Type B pancreatic cell (in vitro differentiated cells): ENCODE measurements at places on chromosomes 7 and 10. TPM values are rescaled to one million over a fixed set of nuclear protein-coding genes. Genes with fewer than 3 reads are reported as not detected.

- H3K27ac ChIP-seq: no peak overlapping the region
- no peaks in the 10 kb centered on the region for H3K36me3 ChIP-seq
- H3K27me3 ChIP-seq: no peaks in the 10 kb centered on the region
- no peak overlapping the region for H3K4me3 ChIP-seq
- no peak for DNase-seq
Observed at GRCh38 chr10:52100011-52100547, 214.0 kb upstream of the DKK1 start.

DNA sequence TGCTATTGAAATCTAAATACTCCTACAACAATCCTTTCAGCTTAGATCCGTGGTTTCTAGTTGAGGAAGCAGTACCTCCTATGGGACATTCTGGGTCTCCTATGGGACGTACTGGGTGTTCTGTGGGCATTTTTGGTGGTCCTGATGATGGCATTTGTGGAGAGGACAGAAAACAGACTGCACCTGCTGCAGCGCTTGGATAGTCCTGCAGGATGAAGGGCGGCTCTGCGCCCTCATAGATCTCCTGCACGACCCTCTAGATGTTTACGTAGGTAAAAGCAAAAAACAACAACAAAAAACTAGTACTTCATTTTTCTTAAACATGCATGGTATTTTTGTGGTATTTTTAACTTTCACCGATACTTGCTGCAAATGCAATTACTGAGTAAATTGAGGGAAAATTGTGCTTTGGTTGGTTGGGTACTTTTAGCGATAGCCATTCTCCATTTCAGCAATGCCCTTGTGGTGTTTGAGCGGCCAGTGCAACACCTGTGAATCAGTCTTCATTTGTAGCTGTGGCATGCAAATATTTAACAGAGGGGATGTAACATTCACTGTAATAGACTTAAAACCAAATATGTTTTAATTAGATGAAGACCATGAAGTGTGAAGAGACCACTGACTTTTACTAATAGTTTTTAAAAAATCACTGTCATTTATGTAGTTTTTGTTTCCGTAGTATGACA lies 461.2 kb downstream of the SDK1 start:
- no peak for DNase-seq
- peaks cover 18% of the 10 kb centered on the region for H3K4me1 ChIP-seq

DNA sequence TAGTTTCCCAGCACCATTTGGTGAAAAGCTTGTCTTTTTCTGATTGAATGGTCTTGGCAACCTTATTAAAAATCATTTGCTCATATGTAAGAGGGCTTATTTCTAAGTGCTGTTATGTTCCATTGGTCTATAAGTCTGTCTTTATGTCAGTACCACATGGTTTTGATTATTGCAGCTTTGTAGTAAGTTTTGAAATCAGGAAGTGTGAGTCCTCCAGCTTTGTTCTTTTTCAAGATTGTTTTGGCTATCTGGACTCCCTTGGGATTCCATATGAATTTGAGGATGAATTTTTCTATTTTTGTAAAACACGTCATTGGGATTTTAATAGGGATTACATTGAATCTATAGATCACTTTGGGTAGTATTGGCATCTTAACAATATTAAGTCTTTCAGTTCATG lies 5.4 kb downstream of the KIF11 start:
- H3K27ac ChIP-seq: no peak overlapping the region
- H3K4me3 ChIP-seq: no peak overlapping the region
- H3K27me3 ChIP-seq: no peaks in the 10 kb centered on the region

GRCh38 chr10:27743012-27743876 lies 2.4 kb downstream of the MKX start:
- H3K27ac ChIP-seq: no peak overlapping the region
- peaks cover 4% of the 10 kb centered on the region for H3K36me3 ChIP-seq
- H3K27me3 ChIP-seq: peaks cover 90% of the 10 kb centered on the region
- DNase-seq: peak; percentile 69
- H3K4me1 ChIP-seq: peaks cover 13% of the 10 kb centered on the region

DNA sequence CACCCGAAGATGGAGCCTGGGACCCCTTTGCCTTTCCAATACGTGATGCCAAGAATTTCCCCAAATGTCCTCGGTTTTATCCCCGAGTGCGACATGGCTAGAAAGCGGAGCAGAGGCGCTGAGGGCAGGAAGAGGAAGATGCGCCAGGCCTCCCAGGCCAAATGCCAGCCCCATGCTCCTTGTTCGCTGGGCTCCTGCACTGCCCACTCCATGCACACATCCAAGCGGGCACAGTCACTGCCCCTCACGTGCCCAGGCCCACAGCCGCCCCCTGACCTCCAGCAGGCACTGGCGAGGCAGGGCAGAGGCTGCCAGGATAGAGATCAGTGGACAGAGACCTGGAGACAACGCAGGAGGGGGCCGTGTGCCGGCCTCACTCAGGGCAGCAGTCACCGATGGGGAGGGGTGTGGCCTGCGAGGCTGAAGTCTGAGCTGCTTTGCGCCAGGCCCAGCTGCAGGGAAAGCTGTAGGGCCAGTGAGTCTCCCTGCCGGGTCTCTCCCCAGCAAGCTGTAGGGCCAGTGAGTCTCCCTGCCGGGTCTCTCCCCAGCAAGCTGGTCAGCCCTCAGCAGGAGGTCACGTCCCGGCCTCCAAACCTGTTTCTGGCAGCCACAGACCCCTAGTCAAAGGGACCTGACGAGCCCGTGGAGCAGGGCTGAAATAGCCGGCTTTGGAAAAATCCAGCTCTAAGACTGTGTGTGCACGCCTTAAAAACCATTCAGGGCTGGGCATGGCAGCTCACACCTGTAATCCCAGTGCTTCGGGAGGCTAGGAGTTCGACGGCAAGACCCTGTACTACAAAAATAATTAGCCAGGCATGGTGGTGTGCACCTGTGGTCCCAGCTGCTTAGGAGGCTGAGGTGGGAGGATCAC lies 100.6 kb upstream of the DIP2C start:
- DNase-seq: peak; percentile 65
- peaks cover 3% of the 10 kb centered on the region for H3K27me3 ChIP-seq
- no peak overlapping the region for H3K4me3 ChIP-seq
- H3K36me3 ChIP-seq: no peaks in the 10 kb centered on the region
- peak overlapping the region; percentile 63 for H3K27ac ChIP-seq
- no peaks in the 10 kb centered on the region for H3K4me1 ChIP-seq

DNA sequence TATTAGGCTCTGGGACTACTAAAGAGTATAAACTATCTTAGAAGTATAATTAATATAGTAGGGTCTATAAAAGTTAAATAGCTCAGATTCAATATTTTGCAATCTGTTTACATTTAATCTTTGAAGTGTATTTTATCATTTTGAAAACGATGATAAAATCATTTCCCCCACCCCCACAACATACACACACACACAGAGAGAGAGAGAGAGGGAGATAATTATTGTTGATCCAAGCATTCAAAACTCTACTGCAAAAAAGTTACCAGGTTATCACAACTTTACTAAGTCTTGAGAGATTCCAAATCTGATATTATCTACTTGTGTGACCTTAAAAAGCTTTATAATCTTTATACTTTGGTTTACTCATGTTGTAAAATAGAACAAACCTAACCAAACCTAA lies 14.0 kb downstream of the ZNF800 start:
- peaks cover 27% of the 10 kb centered on the region for H3K36me3 ChIP-seq
- H3K4me3 ChIP-seq: no peak overlapping the region
- no peak overlapping the region for H3K27ac ChIP-seq
- H3K4me1 ChIP-seq: no peaks in the 10 kb centered on the region
- no peaks in the 10 kb centered on the region for H3K27me3 ChIP-seq
- DNase-seq: no peak

DNA sequence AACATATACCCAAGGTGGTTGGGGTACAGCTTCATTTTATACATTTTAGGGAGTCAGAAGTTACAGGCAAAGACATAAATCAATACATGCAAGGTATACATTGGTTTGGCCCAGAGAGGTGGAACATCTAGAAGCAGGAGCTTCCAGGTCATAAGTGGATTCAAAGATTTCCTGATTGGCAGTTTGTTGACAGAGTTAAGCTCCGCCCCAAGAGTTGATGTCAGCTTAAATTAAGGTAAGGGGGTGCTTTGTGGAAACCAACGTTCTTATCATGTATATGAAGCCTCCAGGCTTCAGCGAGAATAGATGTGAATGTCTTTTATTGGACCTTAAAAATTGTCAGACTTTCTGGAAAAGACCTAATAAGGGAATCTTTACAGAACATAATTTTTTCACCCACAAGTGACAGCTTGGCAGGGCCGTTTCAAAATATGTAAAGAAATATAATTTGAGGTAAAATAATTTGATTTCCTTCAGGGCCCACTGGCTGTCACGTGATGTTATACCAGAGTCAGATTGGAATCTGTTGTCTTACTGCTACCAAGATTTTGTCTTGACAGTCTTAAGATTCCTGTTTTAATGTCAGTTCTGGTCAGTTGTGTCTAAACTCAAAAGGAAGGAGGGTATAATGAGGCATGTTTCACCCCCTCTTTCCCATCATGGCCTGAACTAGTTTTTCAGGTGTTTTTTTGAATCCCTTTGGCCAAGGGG lies 6.3 kb upstream of the PANK1 start:
- H3K27me3 ChIP-seq: no peaks in the 10 kb centered on the region
- no peak for DNase-seq
- H3K36me3 ChIP-seq: no peaks in the 10 kb centered on the region

GRCh38 chr7:44306606-44307005 lies 18.8 kb downstream of the CAMK2B start:
- H3K27me3 ChIP-seq: peaks cover 18% of the 10 kb centered on the region
- no peaks in the 10 kb centered on the region for H3K36me3 ChIP-seq
- no peak for DNase-seq
- no peak overlapping the region for H3K27ac ChIP-seq
- H3K4me1 ChIP-seq: peaks cover 3% of the 10 kb centered on the region

DNA sequence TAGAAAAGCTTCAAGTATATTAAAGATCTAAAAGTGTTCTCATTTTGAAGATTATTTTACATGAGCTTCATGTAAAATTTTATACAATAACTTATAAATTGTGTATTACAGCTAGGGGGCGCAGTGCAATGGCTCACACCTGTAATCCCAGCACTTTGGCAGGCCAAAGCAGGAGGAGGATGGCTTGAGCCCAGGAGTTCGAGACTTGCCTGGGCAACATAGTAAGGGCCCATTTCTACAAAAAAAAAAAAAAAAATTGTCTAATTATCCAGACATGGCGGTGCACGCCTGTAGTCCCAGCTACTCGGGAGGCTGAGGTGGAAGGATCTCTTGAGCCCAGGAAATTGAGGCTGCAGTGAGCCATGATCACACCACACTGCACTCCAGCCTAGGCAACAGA lies 16.6 kb downstream of the ACBD5 start:
- H3K36me3 ChIP-seq: peaks cover 7% of the 10 kb centered on the region
- H3K27ac ChIP-seq: no peak overlapping the region
- H3K4me3 ChIP-seq: no peak overlapping the region
- no peaks in the 10 kb centered on the region for H3K4me1 ChIP-seq
- no peak for DNase-seq
- no peaks in the 10 kb centered on the region for H3K27me3 ChIP-seq

DNA sequence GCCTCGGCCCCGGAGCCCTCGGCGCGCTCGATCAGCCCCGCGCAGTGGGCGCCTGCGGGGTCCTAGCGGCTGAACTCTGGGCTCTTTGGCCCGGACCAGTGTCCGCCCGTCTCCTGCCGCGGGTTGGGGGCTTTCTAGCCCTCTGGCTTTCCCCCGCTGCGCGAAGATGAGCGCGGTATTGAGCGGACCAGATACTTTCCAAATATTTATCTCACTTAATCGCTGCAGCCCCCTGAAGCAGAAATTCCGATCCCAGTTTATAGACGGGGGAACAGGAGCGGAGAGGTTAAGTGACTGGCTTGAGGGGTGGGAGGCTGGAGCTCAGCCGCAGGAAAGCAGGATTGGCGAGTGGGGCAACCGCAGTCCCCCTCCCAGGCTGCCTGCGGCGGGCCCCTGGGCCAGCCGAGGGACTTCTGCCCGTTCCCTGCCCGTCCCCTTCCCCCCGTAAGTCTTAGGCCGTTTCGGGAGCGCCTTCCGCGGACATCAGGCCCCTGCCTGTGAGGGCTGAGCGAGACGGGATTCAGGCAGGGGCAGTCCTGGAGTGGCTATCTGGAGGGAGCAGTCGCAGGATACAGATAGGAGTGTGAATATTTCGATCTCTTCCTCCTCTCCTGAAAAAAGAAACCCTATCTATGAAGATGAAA lies 565 bp downstream of the STRIP2 start:
- peaks cover 3% of the 10 kb centered on the region for H3K36me3 ChIP-seq
- peak; percentile 68 for DNase-seq
- H3K4me3 ChIP-seq: peak overlapping the region; percentile 96
- no peak overlapping the region for H3K27ac ChIP-seq
- peaks cover 53% of the 10 kb centered on the region for H3K27me3 ChIP-seq

GRCh38 chr7:85693326-85693725 lies 506.5 kb upstream of the SEMA3D start:
- no peaks in the 10 kb centered on the region for H3K36me3 ChIP-seq
- no peaks in the 10 kb centered on the region for H3K27me3 ChIP-seq
- DNase-seq: no peak
- no peaks in the 10 kb centered on the region for H3K4me1 ChIP-seq

GRCh38 chr10:17802350-17802749 lies 6.8 kb upstream of the MRC1 start:
- no peak overlapping the region for H3K27ac ChIP-seq
- DNase-seq: no peak
- H3K27me3 ChIP-seq: peaks cover 4% of the 10 kb centered on the region
- peaks cover 6% of the 10 kb centered on the region for H3K4me1 ChIP-seq
- H3K36me3 ChIP-seq: no peaks in the 10 kb centered on the region

DNA sequence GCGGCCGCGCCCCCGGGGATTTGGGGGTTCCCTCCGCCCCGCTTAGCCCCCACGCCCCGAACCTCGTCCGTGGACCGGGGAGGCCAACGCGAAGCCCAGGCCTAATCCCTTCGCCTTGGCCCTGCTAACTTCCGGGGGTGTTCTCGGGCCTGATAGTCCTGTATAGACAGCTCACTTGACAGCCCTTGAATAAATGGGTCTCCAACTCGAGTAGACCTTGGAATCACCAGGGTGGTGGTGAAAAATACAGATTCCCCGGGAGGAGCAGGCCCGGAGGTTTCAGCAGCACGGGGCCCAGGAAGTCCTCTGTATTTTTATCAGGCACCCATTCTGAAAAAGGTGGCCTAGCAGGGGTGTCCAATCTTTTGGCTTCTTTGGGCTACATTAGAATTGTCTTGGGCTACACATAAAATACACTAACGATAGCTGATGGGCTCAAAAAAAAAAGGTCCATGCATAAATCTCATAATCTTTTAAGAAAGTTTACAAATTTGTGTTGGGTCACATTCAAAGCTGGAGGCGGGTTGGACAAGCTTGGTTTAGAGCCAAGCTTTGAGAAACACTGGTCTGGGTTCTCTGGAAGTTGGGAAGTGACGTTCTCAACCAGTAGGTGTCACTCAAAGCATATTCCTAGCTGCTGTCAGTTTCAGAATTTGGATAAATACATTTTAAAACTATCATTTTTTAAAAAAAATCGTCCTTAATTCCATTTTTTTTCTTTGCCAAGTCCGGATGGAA lies 221.7 kb downstream of the PHTF2 start:
- no peak for DNase-seq
- peaks cover 21% of the 10 kb centered on the region for H3K4me1 ChIP-seq
- no peaks in the 10 kb centered on the region for H3K36me3 ChIP-seq
- peaks cover 16% of the 10 kb centered on the region for H3K27me3 ChIP-seq
- H3K27ac ChIP-seq: peak overlapping the region; percentile 87

The LRRN3 gene
- 4.9 and 12.9 TPM in 2 replicates for total RNA-seq

The ATOH7 gene
- 0.31 and 0.60 TPM in 2 replicates for total RNA-seq

The AGBL3 gene
- 2.4 and 3.2 TPM in 2 replicates for total RNA-seq

The LIPJ gene
- 0.12 and 0.29 TPM in 2 replicates for total RNA-seq

The CDHR1 gene
- 0.41 and 0.93 TPM in 2 replicates for total RNA-seq
